ENCODE measurements at places on chromosomes 6 and 20. TPM values are rescaled to one million over a fixed set of nuclear protein-coding genes. Genes with fewer than 3 reads are reported as not detected.

The STMN3 gene
- 9.8 TPM for total RNA-seq

The ACTL10 gene
- total RNA-seq: 2.7 TPM

The KLC4 gene
- total RNA-seq: 11.5 TPM

The TAGAP gene
- not detected for total RNA-seq

The SLC17A2 gene
- total RNA-seq: not detected

The RNF217 gene
- total RNA-seq: 21.1 TPM
